ENCODE measurements at places on chromosomes 11 and 22. TPM values are rescaled to one million over a fixed set of nuclear protein-coding genes. Genes with fewer than 3 reads are reported as not detected.
A peak's percentile ranks its signal among the peaks of the same experiment; 100 is the strongest.

DNA sequence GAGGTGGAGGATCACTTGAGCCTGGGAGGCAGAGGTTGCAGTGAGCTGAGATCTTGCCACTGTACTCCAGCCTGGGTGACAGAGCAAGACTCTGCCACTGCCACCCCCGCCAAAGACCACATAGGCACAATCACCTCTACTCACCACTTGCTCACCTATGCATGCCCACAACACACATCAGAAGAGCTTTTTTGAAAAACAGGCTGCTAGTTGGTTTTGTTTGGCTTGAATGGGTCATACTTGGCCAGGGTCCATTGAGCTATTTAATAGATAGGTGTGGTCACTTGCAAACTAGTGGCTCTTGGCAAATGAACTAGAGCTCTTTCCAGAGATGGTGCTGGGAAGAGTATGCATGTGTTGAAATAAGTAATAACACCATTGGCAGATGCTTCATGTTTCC is 80.1 kb downstream of the EMSY start:
- DNase-seq: peak; percentile 59

- DNase-seq: no peak
Observed at GRCh38 chr11:103344886-103345285, 235.7 kb downstream of the DYNC2H1 start.

The RAB39A gene
- 0.42 TPM for total RNA-seq

The BBOX1 gene
- 0.73 TPM for total RNA-seq

The SHISAL1 gene
- total RNA-seq: 4.0 TPM

DNA sequence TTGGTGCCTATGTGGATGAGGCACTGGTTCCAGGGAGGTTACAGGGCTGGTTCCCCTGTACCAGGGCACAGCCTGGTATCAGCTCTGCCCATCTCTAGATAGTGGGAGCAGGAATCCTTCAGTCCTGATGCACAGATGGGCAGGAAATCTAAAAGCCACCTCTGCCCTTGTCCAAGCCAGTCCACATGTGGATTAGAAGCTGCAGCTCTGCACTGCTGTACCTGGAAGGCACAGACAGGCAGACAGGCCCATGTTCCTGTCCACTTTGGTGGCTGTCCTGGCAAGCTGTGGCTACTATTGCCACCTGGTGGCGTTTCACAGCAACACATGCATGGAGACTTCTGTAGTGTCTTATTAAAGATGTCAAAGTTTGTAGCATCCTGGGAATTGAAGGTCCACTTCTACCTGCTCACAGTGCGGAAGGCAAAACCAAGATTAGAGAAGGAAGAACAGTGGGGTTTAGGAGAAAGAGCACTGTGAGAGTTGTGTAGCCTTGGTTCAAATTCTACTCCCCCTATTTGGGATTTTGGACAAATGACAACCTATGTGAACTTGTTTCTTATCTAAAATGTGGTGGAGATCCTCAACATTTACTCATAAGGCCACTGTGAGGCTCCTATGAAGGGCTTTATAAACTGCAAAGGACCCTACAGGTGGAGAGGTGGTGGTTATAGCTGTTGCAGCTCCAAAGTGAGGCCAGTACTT is 30.1 kb downstream of the NAV2 start:
- DNase-seq: peak; percentile 86

DNA sequence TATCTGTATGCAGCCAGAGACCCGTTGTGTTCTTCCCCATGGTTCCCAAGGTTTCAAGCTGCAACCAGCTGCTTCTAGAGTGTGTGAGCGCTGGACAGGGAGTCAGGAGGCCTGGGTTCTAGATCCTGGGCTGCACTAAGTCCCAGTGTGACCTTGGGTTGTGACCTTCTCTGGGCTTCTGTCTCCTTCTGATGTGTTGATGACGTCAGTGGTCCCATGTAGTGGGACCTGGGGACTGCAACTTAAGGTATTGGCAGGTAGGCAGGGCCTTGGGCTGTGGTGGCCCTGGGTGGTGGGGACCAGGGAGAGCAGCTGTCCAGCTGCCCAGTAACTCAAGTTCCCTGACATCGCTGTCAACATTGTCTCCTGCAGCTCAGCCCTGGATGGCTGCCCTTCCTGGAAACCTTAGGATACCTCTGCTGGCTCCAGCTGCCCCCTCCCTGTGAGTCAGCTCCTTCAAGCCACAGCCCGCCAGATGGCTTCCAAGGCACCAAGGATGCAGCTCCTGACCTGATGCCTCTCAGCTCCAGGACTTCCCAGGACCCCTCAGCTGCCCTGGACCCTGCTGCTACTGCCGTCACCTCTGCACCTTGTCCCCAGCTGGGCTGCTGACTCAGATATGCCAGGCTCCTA is 1.3 kb upstream of the PVALB start:
- DNase-seq: no peak

- no peak for DNase-seq
Observed at GRCh38 chr11:1082728-1083620, 8.3 kb downstream of the MUC2 start.

The MS4A15 gene
- not detected for total RNA-seq
